ENCODE measurements at places on chromosomes 4 and X.

GRCh38 chr4:169246279-169246678 is 24.5 kb downstream of the SH3RF1 start:
- no peak for DNase-seq

- DNase-seq = no peak
These were observed 17.3 kb upstream of the C1GALT1C1 start for GRCh38 chrX:120647127-120647526.

- DNase-seq = no peak
These were observed 909.0 kb downstream of the CENPC start for GRCh38 chr4:66636349-66636748.

- no peak for DNase-seq
These were observed 21.1 kb downstream of the RASL11B start for GRCh38 chr4:52883183-52883621.

- no peak for DNase-seq
These were observed 332.1 kb downstream of the PABPC4L start for GRCh38 chr4:133869486-133869885.

All from Kasumi-1 (cell line).